ENCODE measurements at places on chromosomes 1 and 21.

GRCh38 chr1:9901148-9902059, 8.7 kb downstream of the CTNNBIP1 start:
- DNase-seq = no peak

GRCh38 chr1:37596182-37596667, 488 bp upstream of the GNL2 start:
- no peak for DNase-seq

GRCh38 chr1:219806020-219806419, 122.3 kb downstream of the SLC30A10 start:
- no peak for DNase-seq

- no peak for DNase-seq
Measured at GRCh38 chr1:170377440-170377839, 154.5 kb upstream of the GORAB start.

- no peak for DNase-seq
Measured at GRCh38 chr1:11643782-11644181, 10.4 kb downstream of the FBXO2 start.

DNA sequence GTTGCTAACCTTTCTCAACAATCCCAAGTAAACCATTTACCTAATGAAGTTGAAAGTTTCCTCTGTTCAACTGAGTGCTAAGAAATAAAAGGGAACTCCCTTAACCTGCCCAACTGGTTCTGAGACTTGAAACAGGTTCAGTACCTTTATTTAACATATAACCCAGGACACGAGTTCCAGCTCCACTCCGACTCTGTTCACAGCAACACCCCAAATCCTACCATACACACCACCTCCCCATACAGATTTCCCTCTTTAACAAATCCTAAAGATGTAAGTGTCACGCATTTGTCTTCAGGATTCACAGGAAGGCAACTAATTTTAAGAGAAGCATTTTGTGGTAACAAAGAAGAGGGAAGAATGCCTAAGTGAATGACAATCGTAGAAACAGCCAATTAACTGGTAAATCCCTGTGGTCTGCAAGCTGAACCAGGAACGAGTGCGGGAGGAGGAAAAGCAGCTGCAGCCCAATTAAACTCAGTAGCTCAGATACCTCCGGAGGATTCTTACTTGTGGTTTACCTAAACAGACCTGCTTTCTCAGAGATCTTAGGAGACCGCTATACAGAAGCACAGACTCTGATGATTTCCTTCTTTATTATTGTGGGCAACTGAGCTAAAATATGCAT, 134.5 kb upstream of the MAGI3 start:
- DNase-seq = no peak

DNA sequence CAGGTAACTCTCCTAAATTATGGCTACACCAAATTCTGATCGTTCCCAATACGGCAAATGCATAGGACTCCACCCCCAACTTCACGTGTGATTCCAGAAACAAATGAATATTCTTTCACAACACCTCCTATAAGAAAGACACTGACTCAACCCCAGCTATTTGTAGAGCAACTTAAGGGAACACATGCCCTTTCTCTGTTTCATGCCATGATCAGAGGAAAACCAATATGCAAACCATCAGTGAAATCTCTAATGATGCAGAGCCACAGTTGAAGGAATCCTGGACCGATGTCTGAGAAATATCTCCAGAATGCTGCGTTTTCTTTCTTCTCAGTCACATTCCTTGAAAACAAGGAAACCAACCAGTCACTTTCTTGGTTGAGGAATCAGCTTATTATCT, 164.2 kb upstream of the PTBP2 start:
- DNase-seq = no peak

DNA sequence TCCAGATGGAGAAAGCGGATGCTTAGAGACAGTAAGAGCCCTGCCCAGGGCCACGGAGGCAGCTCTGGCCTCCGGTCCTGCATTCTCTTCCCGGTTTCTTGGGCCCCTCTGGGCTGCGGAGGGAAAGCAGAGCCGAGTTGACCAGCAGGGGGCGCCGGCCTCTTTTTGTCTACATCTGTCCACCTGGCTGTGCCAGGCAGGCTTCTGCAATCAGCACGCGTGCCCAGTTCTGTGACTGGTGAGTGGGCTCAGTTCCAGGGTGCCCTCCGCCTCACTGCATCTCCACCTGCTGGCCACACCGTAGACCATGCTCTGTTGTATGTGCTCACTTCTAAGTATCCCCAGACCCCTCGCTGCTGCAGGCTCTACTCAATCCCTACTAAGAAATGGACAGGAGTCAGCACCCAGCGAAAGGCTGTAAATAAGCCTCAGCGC, 6.7 kb upstream of the HUNK start:
- DNase-seq = peak; percentile 81

GRCh38 chr1:91537281-91537986, 36.8 kb downstream of the CDC7 start:
- DNase-seq = peak; percentile 39

GRCh38 chr21:37210130-37210529, 57.0 kb downstream of the VPS26C start:
- no peak for DNase-seq

GRCh38 chr21:37153935-37154350, 80.9 kb downstream of the TTC3 start:
- no peak for DNase-seq

DNA sequence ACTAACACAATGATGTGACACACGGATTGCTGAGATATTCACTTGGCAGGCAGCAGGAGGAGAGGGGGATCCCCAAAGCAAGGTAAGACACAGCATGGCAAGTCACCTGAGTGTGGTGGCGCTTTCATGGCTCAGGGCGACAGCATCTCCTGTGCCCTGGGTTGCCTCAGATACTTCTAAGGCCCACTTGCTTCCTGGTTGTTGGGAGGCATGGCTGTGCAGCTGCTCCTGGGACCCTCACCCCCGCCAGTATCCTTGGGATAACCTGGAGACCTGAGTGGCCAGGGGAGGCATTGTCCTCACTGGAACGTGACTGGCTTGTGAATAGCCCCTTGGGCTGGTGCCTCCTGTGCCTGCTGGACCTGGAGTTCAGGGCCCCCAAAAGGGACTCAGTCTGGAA, 69.8 kb downstream of the STUM start:
- no peak for DNase-seq

GRCh38 chr1:204293605-204294337, 66.0 kb downstream of the PLEKHA6 start:
- DNase-seq = peak; percentile 56

DNA sequence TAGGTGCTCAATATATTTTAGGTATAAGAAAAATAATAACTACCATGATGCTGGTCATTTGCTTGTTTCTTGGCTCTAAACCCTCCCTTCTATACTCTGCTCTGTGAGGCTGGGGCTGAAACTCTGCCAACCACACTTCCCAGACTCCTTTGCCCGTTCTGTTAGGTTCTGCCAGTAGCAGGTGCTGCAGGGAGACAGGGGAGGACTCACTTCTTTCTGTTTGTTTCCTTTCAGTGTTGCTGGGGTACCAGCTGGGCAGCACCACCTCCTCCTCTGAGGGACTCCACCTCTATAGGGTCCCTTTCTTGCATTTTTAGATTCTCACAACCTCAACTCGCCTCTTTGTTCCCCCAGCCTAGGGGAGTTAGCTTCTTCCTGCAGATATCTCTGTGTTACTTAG, 17.0 kb upstream of the SH2D2A start:
- DNase-seq = no peak

GRCh38 chr21:33067043-33067442, 2.9 kb upstream of the OLIG1 start:
- no peak for DNase-seq

GRCh38 chr1:156859523-156860112, 701 bp upstream of the INSRR start:
- DNase-seq = peak; percentile 8

DNA sequence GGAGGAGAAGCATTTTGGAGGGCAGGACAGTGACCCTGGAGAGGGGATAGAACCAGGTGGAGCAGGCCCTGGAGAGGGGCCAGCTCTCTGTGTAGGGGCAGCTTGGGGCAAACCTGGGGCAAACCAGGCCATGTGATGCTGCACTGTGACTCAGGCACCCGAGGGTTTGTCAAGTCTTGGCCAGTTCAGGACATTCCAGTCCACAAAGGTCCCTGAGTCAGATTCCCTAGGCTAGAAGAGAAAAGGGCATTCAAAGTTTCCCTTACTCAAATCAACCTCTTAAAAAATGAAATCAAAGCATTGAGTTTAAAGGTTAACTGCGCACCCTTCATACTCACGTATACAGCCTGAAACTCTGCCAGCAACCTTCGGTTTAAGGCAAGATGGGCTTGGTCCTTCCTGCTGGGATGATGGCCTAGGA, 25.2 kb upstream of the PLA2G2C start:
- no peak for DNase-seq

GRCh38 chr1:64505944-64506655, 36.2 kb downstream of the CACHD1 start:
- DNase-seq = no peak

- no peak for DNase-seq
Measured at GRCh38 chr21:38208118-38208517, 48.7 kb upstream of the KCNJ15 start.

- no peak for DNase-seq
Measured at GRCh38 chr21:32445101-32445500, 32.6 kb downstream of the EVA1C start.

DNA sequence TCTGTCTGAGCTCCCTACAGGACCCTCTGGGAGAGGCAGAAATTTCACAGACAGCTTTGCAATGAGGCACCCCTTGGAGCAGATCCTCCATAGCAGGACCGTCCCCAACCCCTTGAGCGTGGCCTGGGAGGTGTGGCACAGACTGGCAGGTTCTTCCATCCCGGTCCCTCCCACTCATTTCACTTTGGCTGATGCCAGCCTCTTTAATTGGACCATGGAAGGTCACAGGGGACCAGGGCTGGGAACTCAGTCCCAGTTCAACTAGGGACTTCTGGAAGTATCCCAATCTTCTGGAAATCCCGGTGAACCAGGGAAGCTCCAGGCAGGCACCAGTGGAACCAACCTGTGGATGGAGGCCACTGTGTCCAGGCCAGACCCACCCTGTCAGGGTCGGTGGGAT, 83.7 kb downstream of the SPSB1 start:
- no peak for DNase-seq

- no peak for DNase-seq
Measured at GRCh38 chr1:152014943-152015342, 21.3 kb upstream of the S100A10 start.

- DNase-seq = no peak
Measured at GRCh38 chr1:165841582-165842017, 14.2 kb downstream of the UCK2 start.

DNA sequence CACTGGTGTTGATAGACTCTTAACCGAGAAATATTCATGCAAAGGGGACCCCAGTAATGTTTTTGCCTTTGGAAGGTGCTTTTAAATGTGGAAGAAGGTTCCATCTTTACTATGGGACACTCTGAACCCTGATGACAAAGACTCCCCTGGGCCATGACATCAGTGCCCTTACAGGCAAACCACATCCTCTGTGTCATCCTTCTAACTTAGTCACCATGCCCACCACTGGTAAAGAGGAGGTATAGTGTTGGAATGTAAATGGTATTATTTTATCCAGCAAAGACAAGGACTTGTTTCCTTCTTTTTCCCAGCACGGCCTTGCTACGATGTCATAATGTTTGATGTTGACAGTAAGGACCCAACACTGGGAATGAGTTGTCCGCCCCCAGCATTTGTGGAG, 12.6 kb downstream of the METTL13 start:
- DNase-seq = no peak

DNA sequence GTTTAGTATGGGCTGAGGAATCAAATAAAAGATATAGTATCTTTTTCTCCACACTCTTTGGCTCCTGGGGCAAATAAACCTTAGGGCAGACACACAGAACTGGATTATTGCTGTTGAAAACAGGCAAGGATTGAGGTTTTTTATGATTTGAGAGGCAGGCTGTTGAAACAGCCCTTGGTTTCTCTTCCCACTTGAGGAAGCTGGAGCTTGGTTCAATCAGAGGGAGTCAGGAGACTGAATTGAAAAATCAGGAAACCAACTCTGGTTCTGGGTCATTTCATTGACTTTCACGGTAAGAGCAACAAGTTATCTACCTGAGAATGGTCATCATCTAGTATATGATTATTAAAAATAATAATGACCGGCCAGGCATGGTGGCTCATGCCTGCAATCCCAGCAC, 108.4 kb downstream of the CNIH3 start:
- DNase-seq = no peak

DNA sequence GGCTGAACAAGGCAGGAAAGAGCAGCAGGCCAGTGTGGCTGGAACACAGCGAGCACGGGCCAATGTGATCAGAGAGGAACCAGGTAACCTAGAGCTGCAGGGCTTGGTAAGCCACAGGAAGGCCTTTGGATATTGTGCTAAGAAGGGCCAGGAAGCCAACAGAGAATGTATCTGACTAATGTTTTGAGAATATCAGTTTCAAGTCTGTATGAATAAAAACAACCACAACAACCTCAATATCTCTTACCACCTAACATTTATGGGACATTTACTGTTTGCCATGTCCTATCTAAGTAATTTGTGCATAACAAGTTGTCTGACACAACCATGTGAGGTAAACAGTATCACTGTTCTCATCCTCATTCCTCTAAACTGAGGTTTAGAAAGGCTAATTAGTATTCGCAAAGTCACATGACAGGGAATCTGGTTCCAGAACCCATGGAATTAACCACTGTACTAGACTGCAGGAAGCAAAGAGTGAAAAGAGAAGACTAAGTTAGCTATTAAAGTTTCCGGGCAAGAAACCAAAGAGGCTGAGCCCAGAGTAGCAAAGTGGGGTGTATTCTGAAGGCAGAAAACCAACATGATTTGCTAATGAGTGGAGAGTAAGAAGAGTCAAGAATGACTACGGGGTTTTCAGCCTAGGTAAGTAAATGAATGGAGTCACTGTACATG, 38.9 kb downstream of the SPRTN start:
- no peak for DNase-seq

DNA sequence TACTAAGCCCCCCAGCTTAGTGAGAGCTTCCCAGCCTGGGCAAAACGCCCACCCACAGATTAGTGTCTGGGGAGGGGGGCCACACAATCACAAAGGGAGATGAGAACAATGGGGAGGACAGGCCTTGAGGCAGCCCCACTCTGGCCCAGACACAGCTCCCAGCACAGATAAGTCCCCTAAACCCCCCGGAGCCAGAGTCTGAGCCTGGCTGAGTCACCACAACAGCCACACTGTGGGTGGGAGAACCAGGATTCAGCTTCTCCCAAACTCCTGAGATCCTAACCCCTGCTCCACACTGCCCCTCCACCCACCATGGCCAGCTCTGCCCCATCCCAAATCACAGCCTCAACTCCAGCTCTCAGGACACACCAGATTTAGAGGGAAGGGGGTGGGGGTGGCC, 4.2 kb downstream of the NECTIN4 start:
- no peak for DNase-seq

- DNase-seq = no peak
Measured at GRCh38 chr21:40472013-40472412, 374.9 kb downstream of the DSCAM start.

DNA sequence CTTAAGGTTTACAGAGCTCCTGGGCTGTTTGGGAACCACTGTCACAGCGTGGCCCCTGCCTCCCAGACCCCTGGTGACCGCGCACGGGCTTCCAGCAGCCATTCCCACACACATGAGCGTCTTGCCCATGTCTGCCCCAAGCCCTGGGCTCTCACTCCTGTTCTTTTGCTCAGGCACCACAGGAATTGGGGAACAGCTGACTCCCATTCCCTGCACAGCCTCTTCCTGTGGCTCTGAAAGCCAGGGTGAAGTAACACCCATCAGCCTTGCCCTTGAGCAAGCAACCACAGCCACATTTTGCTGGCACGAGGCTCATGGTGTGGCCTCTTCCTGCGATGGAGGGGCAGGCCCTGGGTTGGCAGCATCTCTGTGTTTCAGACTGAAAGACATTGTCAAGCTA, 14.3 kb upstream of the GPR157 start:
- peak; percentile 35 for DNase-seq
